ENCODE measurements at places on chromosomes 6 and 20.
A peak's percentile ranks its signal among the peaks of the same experiment; 100 is the strongest.

- no peak for DNase-seq
These were observed 592.8 kb upstream of the JAG1 start for GRCh38 chr20:11266571-11266970.

- DNase-seq, result peak; percentile 61
These were observed 625.4 kb downstream of the QKI start for GRCh38 chr6:164039954-164040375.

DNA sequence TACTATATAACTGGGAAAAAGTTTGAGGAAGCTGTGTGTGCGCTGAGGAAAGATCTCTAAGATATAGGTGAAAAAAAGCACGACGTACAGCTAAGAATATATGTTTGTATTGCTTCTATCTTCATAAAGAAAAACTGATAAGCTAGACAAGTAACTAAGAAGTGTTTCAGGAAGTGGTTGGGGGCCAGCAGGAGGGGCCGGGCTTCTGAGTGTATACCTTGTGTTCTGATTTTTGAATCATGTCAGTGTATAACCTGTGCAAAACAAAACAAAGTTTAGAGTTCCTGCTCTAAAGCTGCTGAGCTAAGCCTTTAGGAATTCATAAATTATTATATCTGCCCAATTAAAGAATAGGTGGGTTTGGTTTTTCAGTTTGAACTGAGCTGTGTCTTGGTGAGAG, 7.9 kb upstream of the OSER1 start:
- peak; percentile 17 for DNase-seq

DNA sequence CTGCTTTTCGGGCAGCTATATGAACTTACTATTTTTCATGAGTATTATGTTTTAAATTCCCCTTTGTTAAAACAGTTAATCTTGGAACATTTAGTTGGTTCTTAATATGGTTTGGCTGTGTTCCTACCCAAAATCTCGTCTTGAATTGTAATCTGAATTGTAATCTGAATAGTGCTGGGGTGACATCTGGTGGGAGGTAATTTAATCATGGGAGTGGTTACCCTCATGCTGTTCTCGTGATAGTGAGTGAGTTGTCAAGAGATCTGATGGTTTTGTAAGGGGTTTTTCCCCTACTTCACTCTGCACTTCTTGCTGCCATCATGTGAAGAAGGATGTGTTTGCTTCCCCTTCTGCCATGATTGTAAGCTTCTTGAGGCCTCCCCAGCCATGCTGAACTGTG, 305.4 kb upstream of the MAP3K7 start:
- no peak for DNase-seq

DNA sequence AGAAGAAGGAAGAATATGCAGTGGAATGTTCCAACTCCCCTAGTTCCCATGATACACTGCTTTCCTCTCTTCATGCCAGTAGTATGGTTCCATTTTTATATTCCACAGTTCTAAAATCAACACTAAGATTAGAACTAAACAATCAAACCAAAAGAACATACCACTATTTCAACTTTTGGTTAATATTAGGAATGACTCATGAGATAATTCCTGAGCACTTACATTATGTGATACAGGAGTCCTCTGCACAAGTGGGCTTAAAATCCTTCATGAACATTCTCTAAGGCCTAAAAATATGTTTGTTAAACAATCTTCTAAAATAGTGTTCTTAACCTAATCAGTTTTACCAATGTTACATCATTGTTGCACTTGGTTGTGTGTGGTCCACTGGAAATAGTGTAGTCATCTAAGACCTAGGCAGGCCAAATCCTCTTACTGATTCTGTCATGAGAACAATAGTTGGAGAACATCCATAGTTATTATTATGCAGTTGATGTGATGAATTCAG, 30.3 kb upstream of the RCAN2 start:
- DNase-seq, result no peak

DNA sequence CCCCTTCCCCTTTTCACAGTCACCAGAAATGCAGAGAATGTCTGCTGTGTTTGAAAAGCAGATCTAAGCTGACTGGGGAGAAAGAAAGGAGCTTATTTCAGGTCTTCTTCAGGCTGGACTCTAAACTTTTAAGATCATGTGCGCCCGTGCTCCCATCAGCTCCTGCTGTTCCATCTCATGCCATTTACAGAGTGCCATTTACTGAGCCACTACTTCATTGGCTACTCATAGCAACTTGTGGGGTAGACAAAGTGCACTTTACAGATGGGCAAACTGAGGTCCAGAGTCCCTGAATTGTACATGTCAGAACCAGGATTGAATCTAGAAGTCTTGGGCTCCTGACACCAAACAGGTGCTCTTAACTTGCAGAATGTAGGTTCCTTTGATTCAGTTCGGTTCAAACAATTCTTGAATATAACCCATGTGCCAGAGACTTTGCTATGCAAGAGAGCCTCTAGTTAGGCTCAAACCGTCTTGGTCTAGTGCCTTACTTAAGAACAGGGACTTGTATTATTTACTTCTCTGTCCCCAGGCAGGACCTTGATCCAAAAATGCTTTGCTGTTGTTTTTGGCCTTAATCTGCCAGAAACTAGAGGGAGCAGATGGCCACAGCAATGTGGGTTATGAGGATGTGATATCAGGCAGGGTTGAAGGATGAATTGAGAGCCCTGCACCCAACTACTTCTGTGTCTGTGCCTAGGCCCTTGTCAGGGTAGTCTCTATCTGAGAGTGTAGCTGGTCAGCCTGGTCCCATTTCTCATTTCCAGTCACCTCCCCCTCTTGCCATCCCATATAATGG, 56.4 kb downstream of the RALY start:
- no peak for DNase-seq

- no peak for DNase-seq
These were observed 8.9 kb downstream of the PDE10A start for GRCh38 chr6:165654144-165654543.

DNA sequence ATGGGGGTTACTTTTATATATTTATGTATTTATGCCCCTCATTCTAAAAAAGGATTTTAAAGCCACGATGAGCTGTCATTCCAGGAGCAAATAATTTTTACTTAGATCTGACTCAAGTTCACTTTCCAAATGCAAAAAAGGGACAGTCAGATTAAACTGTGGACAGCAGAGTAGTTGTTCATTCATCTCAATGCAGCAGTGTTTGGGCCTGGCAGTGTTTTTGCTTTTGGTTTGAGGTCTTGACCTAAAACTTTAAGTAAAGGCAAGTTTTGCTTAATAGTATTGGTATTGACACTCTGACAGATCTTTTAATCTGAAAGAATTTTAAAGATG, 13.9 kb downstream of the JARID2 start:
- DNase-seq, result no peak

- DNase-seq, result no peak
These were observed 50.8 kb downstream of the GMDS start for GRCh38 chr6:2194643-2195042.

DNA sequence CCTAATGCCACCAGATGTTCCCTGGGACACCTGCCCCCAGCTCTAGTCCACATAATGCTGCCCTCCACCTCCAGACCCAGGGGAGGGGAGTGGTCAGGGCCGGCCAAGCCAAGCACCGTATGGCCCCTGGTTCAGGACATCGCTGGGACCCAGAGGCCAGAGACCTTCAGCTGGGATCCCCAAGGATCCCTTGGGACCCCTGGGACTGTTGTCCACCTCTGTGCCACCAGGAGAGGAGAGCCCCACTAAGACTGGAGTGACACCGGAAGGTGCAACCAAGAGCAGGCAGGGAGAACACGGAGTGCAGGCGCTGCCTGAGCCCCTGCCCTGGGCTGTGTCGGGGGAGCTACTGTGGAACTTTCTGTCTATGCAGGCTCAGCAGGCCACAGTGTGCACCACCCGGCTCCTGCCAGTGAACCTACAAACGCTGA, 43.6 kb downstream of the CTCFL start:
- peak; percentile 25 for DNase-seq

- DNase-seq, result peak; percentile 58
These were observed 155.7 kb upstream of the PRSS16 start for GRCh38 chr6:27091661-27092315.

- DNase-seq, result peak; percentile 6
These were observed 47.2 kb downstream of the FOXF2 start for GRCh38 chr6:1436334-1437306.

DNA sequence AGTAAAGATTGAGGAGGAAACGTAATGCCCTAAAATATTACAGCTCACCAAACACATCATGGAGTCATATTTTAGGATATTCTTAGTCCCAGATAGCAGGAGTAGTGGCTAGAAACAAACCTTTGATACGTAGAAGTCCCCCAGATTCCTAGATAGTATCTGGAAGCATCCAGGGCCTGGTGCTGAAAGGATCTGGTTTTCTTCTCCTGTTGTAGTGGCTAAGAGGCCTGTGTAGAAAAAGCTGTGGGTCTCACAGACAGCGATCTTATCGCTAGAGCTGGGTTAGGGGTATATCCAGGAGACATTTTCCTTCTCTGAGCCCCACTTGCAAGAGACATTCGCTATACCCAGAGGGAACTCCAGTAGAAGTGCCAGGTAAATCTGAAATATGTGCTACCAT, 139.9 kb downstream of the KCNQ5 start:
- no peak for DNase-seq

DNA sequence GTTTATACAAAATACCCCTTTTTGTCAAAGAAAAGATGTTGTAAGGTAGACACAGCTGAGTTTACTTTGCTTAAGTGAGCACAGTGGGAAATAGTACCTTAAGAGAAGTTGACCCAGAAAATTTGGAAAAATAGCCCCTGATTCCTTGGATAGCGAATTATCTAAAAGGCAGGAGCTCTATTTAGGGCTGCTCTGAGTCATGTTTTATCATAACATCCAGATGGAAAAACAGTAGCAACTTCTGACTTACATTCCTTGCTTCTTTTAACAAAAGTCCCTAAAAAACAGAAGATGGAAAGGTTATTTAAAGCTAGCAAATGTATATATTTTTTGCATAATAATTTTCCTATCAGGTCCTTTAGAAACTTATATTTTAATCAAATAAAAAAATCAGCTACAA, 59.0 kb downstream of the THEMIS start:
- DNase-seq, result no peak

DNA sequence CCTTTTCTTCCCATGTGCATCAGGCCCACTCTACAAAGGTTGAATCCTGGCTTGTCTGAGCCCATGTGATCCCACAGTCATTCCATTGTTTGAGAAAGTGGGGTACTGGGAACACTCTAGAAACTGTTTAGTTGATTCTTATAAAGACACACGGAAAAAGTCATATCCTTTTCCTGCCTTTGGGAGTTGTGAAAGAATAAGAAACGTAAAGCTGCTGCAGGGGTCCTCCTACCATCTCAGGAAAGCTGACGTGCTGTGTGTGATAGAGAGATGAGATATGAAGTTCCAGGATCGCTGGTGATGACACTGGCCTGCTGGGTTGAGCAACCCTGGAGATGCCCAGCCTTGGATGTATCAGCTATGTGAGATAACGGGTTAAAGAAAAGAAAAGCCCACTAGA, 21.3 kb upstream of the HLA-DRB5 start:
- no peak for DNase-seq

- DNase-seq, result no peak
These were observed 81.0 kb downstream of the METTL24 start for GRCh38 chr6:110277100-110277665.

DNA sequence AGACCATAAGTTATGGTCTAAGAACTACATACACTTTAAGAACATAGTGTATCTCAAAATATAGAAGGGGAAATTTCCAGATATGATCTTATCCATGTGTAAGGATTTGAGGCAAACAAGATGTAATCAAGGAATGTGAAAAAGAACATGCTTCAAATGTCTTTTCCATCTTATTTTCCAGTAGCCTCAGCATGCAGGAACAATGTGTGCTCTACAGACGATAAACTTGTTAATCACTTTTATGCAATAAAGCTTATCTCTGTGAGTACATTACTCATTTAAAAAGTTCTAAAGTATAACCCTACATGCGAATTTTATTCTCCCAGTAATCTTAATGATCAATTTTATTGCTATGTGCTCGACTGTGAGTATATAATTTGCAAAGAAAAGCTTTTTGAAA, 185.2 kb downstream of the ALDH8A1 start:
- DNase-seq, result no peak

- no peak for DNase-seq
These were observed 345.1 kb upstream of the AGPAT4 start for GRCh38 chr6:161618831-161619454.

GRCh38 chr20:25224941-25225340, 22.9 kb upstream of the PYGB start:
- no peak for DNase-seq

DNA sequence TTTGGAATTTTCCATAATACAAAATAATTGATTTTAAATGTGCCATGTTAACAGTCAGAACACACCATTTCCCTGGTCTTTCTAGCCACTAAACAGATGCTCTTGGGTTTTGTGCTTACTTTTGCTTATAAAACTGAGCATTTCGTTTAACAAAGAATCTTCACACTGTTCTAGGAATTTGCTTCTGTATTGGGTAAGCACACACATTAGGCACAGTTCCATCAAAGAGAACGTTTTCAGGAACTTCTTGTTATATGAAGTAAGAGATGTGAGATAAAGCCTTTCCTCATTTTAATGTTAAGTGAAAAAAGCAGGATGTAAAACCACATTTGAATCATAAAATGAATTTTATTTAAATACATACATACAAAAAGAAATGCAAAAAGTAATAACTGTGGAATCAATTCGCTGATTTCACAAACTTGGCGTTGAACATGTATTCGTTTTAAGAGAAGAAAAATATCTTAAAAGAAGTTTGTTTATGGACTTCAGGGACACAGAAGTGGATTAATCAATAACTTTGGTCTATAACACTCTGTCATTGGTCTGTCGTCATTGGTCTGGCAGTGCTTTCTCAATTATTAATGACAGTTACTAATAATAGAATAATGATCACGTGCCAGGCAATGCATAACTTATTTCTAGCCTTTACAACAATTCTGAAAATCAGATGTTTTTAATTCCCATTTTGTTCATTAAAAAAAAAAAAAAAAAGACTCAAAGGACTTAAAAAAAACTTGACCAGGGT, 199.9 kb upstream of the PRDM1 start:
- DNase-seq, result no peak

- DNase-seq, result no peak
These were observed 51.8 kb downstream of the TCP11 start for GRCh38 chr6:35089216-35089934.

DNA sequence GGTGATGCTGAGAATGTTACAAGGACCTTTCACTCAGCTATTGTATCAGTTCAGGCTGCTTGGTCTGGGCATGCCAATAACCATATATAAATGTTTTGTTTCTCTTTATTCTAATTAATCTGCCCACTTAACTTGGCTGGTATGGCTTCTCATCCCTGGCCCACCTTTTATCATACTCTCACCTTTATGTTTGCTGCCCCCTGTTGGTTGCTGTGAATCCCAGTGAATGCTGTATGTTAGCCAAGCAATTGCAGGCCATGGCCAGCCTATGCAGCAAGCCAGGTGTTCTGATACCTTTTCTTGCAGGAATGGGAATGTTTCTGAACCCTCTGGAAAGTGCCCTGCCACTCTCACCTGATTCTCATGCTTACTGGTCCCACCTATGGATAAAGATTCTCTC, 54.6 kb downstream of the PCSK2 start:
- peak; percentile 8 for DNase-seq

- DNase-seq, result no peak
These were observed 45.5 kb downstream of the LRFN2 start for GRCh38 chr6:40541556-40542174.

GRCh38 chr6:157045831-157046454, 268.8 kb downstream of the ARID1B start:
- DNase-seq, result no peak

- DNase-seq, result no peak
These were observed 223.5 kb downstream of the CDKAL1 start for GRCh38 chr6:20757761-20758160.
